ENCODE measurements at places on chromosomes 4 and X.

DNA sequence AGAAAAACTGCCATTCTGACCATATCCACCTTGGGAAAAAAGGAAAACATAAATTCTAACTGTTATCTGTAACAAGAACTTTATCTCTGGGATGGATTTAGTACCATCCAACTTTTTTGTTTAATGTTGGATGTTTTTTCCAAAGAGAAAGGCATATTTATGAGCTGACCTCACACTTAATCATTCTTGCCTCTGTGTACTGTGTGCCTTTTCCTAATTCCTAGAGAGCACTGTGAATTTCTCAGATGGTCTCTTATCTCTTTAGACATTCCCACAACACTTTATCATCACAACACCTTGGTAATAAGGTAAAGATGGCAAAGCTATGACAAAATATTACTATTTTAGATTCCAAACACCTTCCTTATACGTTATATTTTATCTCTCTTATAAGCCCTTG lies 126.2 kb downstream of the COL4A6 start:
- DNase-seq = no peak

DNA sequence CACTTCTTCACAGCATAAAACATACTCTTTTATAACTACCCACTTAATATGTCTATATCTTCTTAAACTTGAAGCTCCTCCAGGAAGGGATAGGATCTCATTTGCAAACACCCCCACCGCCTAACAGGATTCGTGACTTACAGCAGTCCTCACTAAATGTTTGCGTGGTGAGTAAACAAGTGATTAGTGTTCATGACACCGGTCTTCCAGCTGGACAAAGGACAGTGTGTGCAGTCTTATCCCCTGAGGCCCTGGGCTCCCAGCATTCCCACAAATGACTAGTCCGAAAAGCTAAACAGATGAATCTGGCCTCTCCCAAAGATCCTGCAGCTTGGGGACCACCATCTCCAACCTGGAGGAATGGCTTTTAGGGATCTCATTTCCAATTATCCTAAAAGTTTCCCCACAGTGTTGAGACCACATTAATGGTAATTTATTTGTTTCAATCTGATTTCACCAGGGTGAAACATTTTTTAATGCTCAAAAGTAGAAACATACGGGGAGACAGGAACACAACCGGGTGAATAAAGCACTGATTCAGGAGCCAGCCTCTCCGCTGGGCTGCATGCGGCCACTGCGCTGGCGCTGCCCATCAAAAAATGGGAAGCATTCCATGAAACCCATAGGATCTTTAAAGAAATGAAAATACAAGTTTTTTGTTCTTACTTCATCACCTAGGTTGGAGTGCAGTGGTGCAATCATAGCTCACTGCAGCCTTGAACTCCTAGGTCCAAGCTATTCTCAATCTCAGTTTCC lies 69.2 kb downstream of the HADH start:
- DNase-seq = no peak

- no peak for DNase-seq
Observed at GRCh38 chr4:150940123-150940522, 75.0 kb downstream of the LRBA start.

GRCh38 chr4:71614621-71615020 lies 169.3 kb downstream of the GC start:
- DNase-seq = no peak

DNA sequence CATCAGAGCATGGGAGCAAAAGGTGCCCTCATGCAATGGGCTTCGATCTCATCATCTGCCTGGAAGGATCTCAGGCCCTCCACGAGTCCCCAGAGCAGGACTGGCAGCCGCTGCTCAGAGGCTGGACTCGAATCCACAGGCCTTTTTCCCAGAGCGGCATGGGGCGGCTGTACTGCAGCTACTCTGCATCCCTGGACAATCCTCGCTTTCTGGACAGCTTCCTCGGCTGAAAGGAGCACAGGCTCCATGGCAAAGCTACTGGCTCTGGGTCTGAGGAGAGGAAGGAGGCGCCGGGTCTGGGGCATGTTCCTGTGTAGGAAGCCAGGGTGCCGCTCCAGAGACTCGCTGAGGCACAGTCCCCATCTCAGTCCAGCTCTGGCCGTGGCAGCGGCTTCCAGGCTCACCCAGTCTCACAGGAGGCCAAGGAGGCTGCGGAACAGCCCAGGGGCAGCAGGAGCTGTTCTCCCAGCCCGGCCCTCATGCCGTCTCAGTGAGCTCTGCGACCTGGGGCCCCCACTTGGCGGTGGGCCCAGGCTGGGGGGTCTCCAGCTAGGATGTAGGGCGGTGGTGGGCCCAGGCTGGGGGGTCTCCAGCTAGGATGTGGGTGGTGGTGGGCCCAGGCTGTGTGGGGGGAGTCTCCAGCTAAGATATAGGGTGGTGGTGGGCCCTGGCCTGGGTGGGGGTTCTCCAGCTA lies 2.7 kb upstream of the SPON2 start:
- no peak for DNase-seq

DNA sequence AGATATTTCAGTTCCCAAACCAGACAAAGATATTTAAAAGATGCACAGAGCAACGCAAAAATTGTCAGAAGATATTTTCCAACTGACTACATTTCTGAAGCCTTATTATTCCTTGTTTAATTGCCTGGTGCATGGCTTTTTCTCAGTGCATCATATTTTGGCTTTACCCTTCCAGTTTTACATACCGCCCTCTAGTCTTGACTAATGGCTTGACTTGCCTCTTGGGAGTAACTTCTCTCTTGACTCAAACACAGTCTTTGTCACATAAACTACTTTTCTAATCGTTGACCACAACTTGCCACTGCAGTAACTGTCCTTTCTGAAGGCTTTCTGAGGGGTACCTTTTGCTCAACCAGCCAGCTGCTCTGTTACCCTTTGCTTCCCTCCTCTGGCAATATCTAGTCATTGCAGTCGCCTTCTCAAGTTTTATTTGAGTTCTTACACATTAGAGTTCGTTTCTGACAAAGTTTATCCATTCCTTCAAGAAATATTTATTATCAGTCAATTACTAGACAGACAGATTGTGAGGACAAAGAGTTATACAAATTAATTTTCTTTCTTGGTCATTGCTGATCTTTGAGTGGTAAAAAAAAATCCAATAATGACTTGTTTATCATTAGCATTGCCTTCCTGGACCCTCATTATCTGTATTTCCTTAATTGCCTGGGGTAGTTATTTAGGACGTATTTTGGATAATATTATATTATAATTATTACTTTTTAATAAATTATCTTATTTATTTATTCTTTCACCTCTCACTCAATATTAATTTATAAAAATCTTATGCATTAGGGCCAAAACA lies 506.9 kb upstream of the PCDH10 start:
- DNase-seq = no peak

DNA sequence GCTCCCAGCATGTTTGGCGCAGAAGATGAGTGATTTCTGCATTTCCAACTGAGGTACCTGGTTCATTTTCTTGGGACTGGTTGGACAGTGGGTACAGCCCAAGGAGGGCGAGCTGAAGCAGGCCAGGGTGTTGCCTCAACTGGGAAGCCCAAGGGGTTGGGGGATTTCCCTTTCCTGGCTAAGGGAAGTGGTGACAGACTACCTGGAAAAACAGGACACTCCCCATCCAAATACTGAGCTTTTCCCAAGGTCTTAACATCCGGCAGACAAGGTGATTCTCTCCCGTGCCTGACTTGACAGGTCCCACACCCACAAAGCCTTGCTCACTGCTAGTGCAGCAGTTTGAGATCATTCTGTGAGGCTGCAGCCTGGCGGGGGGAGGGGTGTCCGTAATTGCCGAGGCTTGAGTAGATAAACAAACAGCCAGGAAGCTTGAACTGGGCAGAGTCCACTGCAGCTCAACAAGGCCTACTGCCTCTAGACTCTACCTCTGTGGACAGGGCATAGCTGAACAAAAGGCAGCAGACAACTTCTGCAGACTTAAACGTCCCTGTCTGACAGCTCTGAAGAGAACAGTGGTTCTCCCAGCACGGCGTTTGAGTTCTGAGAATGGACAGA lies 307.7 kb upstream of the ARSJ start:
- no peak for DNase-seq

DNA sequence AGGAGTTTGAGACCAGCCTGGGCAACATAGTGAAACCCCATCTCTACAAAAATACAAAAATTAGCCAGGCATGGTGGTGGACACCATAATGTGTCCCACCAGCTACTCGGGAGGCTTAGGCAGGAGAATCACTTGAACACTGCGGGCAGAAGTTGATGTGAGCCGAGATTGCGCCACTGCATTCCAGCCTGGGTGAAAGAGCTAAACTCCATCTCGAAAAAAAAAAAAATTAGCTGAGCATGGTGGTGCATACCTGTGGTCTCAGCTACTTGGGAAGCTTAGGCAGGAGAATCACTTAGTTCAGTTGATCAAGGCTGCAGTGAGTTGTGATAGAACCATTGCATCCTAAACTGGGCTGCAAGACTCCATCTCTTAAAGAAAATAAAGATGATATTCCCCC lies 91.2 kb downstream of the PLS3 start:
- DNase-seq = no peak

- no peak for DNase-seq
Observed at GRCh38 chrX:155767051-155767875, 113.9 kb upstream of the VAMP7 start.

- DNase-seq = no peak
Observed at GRCh38 chrX:107715331-107716117, 60.1 kb downstream of the TSC22D3 start.

DNA sequence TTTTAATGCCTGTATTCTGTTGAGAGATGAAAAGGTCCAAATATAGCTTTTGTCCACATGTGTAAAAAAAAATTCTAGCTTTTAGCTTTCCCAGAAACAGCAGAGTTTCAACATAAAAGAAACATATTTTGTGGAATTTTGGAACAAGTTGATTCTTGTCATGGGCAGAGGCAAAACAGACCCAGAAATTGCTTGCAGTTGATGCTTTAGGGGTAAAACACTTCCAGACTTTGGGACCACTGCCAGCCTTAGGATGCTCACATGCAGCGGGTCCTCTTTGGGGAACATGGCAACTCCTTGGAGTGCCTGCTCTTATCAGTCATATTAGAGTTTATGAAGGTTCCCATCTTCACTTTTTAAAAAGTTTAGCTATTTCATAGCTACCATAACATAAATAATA lies 30.4 kb downstream of the DCLK2 start:
- DNase-seq = no peak

DNA sequence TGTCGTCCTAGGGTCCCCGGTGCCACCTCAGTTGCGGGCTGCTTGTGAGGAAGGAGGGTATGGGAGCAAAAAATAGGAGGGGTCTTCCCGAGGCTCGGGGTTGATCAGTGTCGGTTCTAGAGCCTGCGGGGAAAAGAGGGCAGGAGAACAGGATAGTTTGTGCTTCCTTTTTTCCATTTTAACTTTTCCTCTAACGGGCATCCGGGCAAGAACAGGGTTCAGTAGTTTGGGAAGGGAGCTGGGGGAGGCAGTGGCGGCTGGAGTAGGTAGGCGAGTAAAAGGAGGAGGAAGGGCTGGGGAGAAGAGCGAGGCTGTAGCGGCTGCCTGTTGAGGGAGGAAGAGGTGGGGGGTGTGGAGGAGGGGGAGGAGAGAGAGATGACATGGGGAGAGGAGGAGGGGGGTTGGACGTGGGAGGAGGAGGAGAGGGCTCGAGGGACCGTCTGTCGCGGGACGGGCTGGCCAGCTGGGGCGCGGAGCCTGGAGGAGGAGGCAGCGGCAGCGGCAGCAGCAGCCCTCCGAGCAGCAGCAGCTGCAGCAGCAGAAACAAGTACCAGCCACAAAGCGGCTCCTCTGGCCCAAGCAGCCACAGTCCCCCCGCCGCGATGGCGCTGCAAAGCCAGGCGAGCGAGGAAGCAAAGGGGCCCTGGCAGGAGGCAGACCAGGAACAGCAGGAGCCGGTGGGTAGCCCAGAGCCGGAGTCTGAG lies at the start of gene SLC16A2:
SLC16A2 (plus strand) TSS at position 458 of the 704 bp plus-strand sequence; CDS start at position 603, 145 bp downstream.
- no peak for DNase-seq

- DNase-seq = no peak
Observed at GRCh38 chrX:87338510-87338909, 179.1 kb upstream of the KLHL4 start.

DNA sequence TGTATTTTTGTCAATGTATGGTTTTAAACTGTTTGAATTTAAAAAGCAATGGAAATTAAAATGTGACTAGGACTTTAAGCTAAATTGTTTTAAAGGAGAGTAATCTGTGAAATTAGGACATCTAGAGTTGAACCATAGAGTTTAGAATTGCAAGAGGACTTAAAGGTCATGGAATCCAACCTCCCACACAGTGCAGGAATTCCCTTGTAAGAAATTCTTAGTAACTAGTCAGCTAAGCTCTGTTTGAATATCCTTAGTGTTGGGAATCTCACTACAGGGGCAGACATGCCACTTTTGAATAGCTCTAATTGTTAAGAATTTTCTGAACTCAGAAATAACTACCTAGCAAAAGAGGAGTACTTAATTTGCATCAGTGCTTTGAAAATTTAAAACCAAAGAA lies 292.9 kb downstream of the IL1RAPL1 start:
- DNase-seq = no peak

- no peak for DNase-seq
Observed at GRCh38 chrX:54564936-54565335, 34.9 kb downstream of the GNL3L start.

DNA sequence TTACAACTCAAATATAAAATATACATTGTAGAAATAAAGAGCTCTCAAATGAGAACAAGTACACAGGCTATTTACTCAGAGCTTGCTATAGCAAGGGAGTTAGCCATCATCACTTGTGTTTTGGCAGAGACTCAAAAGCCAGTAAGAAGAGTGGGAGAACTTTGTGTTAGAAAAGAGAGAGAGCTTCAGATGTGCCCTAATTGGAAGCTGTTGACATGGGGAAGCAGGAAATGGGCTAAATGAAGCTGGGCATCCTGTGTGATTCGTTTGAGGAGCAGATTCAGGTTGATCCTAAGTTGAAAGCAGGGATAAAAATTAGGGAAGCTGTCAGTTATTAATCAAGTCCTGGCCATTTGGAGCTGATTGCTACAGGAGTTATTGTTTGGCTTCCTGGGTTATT lies 207.4 kb upstream of the MAOA start:
- DNase-seq = no peak

DNA sequence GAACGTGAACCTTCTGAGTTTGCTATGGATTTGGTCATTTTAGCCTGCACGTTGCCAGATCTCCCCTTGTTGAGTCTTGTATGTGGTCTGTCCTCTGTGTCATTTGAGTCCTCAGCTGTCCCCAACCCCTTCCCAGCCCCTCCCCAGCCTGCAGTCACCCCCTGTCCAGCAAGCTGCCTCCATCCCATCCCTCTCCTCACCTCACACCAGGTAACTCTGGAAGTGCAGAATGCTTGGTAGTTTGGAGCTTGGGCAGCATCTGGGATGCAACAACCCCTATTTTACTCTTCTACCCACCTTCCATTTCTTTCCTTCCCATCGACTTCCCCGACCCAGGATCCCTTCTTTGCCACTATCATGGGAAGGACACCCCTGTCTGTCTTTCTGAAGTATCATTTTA lies 18.4 kb downstream of the GABRQ start:
- DNase-seq = no peak
